Right lung (tissue), 10 donors: ENCODE measurements at places on chromosomes 16 and 17. TPM values are rescaled to one million over a fixed set of nuclear protein-coding genes. Genes with fewer than 3 reads are reported as not detected.

DNA sequence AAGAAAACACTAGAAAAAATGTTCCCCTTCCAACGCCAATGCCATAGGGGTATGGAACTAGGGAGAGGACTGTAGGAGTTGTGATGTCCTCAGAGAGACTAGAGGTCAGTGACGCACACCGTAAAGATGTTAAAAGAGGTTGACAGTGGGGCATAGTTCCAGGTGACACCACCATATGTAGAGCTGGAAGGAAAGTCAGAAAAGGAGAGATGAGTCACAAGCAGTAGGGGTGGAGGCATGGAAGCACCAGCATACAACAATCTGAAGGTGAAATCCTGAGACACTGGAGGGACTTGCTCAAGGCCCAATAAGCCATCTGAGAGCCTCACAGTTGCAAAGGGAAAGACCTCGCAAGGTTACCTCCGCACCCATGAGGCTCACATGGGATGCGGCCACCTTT, 76.0 kb downstream of the ZNF18 start:
- no peak for DNase-seq

The KRT12 gene
- 0.06 TPM for polyA plus RNA-seq

- peak; percentile 46 for DNase-seq
Observed at GRCh38 chr17:5122586-5123342, 6.9 kb downstream of the USP6 start.

- no peak for DNase-seq
Observed at GRCh38 chr17:17315142-17315821, 12.1 kb downstream of the NT5M start.

- DNase-seq = no peak
Observed at GRCh38 chr17:3944485-3945388, 19.5 kb downstream of the ATP2A3 start.

DNA sequence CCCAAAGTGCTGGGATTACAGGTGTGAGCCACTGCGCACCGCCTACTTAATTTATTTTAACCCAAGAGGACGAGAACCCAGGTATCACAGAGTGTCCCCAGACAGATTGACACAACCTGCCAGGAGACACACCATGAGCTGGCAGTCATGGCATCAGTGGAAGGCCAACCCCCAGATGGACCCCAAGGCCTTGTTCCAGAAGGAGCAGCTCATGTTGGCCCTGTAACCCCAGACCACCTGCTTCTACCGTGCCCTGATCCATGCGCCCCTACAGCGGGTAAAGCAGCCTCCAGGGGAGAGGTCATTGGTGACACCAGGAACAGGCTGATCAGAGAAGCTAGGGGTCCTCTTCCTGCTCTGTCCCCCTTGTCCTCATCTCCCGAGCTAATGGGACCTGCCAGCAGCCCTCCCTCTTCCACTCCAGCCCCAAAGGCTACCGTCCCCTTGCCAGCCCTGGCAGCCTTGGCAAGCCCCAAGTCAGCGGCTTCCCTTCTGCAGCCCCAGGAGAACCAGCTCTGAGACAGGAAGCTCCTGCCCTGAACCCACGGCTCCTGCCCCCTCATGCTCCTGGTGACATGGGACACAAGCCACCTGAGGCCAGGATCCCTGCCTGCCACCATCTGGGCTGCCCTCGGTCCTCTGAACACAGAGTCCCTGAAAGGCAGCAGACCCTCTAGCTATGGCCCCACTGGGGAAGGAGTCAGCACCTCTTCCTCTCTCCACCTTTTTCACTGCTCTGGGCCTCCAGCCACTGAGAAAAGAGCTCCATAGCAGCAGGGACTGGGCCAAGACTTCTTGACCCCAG, 6.3 kb downstream of the SULT1A1 start:
- DNase-seq = no peak

The ITGAD gene
- 0.05 TPM for polyA plus RNA-seq

The PITPNM3 gene
- 5.2 TPM for polyA plus RNA-seq

- no peak for DNase-seq
Observed at GRCh38 chr17:2710803-2711607, 559 bp downstream of the CLUH start.

DNA sequence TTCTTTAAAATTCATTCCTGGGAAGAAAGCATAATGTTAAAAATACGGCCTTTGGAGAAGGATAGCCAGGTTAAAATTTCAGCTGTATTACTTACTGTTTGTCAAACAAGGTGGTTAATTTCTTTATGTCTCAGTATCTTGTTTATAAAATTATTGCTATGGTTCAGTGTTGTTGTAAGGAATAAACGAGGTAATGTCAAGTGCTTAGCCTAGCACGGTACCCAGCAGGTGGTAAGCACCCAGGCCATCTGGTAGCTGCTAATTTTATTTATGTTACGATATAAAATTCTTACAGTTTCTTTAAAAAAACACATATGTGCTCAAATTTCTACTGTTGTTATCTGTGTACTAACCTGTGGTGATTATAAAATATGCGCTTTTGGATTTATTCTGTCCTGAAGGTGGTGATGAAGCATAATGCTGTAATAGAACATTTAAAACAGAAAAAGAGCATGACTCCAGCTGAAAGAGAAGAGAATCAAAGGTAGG, 48.9 kb downstream of the C17orf58 start:
- no peak for DNase-seq

GRCh38 chr16:1413684-1414531, 596 bp downstream of the UNKL start:
- DNase-seq = no peak

GRCh38 chr17:72946156-72946555, 146.3 kb downstream of the SLC39A11 start:
- no peak for DNase-seq

GRCh38 chr17:38550661-38551060, 55.1 kb downstream of the SRCIN1 start:
- no peak for DNase-seq

GRCh38 chr16:83810901-83811300, 3.1 kb downstream of the HSBP1 start:
- no peak for DNase-seq

- DNase-seq = no peak
Observed at GRCh38 chr17:29233301-29233700, 13.4 kb upstream of the CRYBA1 start.

The KLHL10 gene
- not detected for polyA plus RNA-seq

DNA sequence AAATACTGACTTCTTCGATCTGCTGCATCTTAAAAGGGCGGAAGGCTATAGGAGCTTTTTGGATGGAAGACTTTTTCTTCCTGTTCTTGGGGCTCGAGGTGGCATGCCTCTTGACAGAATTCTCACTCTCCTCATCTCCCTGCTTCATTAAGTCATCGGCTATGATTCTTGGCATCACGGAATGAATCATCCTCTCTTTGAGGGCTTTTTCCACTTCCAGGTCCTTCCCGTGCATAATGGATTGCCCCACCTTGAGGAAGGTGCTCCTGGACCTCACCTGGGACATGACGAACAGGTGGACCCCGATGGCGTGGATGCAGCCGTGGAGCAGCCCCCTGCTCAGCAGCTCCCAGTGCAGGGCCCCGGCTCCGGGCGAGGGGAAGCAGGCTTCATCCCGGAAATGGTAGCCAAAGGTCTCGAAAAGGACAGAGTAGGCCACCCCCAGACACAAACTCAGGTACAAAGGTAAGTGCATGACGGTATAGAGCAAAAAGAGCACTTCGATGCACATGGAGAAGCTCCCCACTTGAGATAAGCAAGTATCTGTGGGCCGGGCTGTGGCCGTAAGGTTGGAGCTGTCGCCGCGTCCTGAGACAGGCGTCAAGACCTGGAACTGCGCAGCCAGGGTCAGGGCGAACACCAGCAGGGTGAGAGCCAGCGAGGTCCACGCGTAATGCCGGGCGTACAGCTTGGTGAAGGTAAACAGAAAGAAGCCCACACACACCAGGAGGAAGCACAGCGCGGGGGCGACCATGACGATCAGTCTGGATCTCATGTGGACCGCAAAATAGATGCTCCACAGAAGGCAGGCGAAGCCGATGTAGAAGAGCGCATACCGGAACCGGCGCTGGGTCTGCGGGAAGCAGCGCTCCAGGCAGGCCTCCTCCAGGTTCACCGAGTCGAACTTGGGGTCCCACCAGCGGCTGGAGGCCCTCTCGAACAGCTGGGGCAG, 1.7 kb downstream of the ADCY9 start:
- DNase-seq = no peak

GRCh38 chr17:82105882-82106687, 8.0 kb upstream of the FASN start:
- no peak for DNase-seq

GRCh38 chr16:68452176-68452575, 3.9 kb upstream of the SMPD3 start:
- DNase-seq = no peak

DNA sequence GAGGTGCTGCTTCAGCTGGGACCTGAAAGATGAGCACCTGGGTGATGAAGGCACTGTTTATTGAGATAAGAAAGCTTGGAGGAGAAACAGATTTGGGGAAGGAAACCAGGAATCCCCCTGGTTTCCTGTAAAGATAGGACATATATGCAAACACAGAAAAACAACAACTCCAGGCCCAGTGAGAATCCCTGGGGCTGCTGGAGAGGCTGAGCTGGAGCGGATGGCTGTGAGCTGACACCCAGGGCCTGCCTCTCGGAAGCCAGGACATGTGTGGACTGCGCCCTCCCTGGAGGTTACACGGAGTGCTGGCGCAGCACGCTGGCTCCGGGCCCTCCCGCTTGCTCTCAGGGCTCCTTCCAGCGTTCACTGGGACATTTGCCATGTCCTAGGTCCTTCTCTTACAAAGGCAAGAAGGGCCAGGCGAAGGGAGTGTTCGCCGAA, 57.5 kb downstream of the CYB5B start:
- peak; percentile 89 for DNase-seq

DNA sequence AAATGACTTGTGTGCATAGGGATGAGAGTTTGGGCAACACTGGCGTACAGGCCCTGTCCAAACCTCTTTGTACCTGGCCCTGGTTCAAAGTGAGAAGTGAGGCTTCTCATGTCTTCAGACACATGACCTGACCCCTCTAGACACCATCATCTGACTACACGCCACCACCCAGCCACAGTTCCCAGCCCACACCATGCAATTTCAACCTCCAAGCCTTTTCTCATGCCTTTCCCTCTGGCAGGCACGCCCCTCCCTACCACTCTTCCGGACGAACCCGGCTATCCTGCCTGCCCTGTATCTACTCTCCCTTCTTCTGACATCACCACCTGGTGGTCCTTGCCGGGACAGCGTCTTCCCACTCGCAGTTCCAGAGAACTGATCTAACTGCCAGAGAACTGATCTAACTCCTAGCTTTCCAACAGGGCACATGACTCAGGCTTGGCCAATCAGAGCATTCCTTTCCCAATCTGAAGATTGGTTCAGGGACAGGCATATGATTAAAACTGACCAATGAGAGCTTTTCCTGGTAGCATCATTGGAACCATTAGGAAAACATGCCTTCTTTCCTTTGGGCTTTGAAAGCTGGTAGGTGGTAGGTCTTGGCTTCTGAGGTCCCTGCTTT, 27.1 kb upstream of the IL21R start:
- DNase-seq = peak; percentile 66

The DNAJA2 gene
- polyA plus RNA-seq = 65.1 TPM

The VASN gene
- polyA plus RNA-seq = 10.3 TPM

- DNase-seq = no peak
Observed at GRCh38 chr17:76142585-76143041, 1.6 kb upstream of the FOXJ1 start.

- no peak for DNase-seq
Observed at GRCh38 chr16:56181401-56181800, 9.9 kb upstream of the GNAO1 start.

The MFAP4 gene
- polyA plus RNA-seq = 449 TPM

The SDK2 gene
- polyA plus RNA-seq = 4.7 TPM

GRCh38 chr16:1642148-1642547, 30.0 kb downstream of the CRAMP1 start:
- DNase-seq = no peak

The TBC1D3C gene
- polyA plus RNA-seq = not detected

The KRT17 gene
- 2.6 TPM for polyA plus RNA-seq

The CTRB1 gene
- polyA plus RNA-seq = 0.12 TPM

The KRTAP17-1 gene
- polyA plus RNA-seq = not detected

GRCh38 chr16:47504599-47504998, 43.5 kb downstream of the PHKB start:
- DNase-seq = no peak

The KRTAP9-6 gene
- 0.21 TPM for polyA plus RNA-seq

The ARHGAP44 gene
- polyA plus RNA-seq = 12.3 TPM

GRCh38 chr17:13597723-13598347, 3.9 kb downstream of the HS3ST3A1 start:
- no peak for DNase-seq

GRCh38 chr16:83623892-83624291, 183.9 kb upstream of the HSBP1 start:
- no peak for DNase-seq

- DNase-seq = no peak
Observed at GRCh38 chr17:79255456-79255855, 180.8 kb downstream of the ENGASE start.

DNA sequence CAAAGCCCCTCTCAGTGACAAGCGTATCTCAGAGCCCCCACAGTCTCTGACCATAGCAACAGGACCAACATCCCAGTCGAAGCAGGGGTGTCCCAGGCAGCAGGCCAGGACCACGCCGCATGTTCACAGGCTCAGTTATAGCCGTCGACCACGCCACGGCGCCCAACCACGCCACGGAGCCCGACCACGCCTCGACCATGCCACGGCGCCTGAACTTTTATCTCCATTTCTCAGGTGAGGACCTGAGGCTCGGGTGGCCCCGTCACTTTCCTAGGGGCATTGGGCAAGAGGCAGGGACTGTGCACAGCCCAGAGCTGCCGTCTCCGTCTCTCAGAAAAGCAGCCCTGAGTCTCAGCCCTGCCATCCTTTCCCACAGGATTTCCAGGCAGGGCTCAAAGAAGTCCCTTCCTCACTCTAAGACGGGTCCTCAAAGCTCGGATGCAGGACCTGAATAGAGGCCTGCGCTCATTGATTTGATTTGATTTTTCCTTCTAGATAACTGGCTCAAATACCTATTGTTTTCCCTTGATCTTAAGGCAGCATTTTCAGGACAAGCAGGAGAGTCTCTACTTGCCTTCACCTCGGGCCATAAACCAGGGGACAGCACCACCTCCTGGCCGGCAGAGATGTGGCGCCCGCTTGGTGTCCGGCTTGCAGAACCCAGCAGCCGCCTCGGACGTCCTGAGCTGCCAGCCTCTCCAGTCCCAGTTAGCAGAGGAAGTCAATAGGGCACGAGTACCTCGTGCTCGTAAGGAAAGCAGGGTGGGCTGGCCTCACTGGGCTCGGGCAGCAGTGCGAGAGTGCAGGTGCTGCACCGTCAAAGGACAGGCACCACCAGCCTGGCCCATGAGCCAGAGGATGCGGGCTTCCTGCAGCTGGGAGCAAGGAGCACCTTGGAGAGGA, 38.8 kb downstream of the C16orf95 start:
- DNase-seq = peak; percentile 71

The PDIA2 gene
- 0.99 TPM for polyA plus RNA-seq

The RCVRN gene
- polyA plus RNA-seq = 0.78 TPM

GRCh38 chr16:86556576-86556975, 1.5 kb upstream of the MTHFSD start:
- no peak for DNase-seq

GRCh38 chr17:44053125-44053872, 13.2 kb downstream of the LSM12 start:
- no peak for DNase-seq

The CMTM2 gene
- polyA plus RNA-seq = 1.1 TPM

The OTOP2 gene
- not detected for polyA plus RNA-seq
